Endodermal cell (in vitro differentiated cells): ENCODE measurements at places on chromosomes 1 and 21.

GRCh38 chr1:85148524-85149250 is 52.1 kb downstream of the SYDE2 start:
- DNase-seq = no peak

DNA sequence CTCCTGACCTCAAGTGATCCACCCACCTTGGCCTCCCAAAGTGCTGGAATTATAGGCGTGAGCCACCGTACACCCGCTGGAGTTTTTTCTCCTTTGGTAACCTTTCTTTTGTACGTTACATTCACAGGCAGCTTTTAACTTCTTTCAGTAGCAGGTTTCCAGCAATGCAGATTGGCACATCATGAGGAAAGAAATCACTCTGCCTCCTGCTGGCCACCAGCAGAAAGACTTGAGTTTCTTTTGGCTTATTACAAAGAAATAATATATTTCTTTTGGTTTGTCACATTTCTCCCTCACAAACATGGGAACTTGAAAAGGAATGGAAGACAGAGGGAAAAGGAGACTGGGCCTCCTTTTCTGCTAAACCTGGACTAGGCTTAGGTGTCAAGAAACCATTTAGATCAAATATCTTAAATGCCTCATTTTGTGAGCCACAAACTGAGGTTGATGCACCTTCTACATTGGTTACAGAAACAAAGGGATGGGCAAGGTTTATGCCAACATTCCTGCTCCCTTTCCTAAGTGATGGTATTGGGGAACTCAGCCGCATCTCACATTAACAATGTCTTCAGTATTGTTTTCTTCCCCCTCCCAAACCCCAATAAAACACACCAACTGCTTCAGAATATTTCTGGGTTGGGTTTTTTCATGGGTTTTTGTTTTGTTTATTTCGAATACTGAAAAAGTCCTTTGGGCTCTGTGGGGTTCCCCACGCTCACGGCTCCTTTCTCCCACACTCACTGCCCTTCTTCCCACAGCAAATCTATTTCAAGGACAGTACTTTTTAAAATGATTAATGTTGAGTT is 7.7 kb downstream of the ENSA start:
- DNase-seq = peak; percentile 70

GRCh38 chr1:204331275-204331674 is 28.5 kb downstream of the PLEKHA6 start:
- DNase-seq = no peak

DNA sequence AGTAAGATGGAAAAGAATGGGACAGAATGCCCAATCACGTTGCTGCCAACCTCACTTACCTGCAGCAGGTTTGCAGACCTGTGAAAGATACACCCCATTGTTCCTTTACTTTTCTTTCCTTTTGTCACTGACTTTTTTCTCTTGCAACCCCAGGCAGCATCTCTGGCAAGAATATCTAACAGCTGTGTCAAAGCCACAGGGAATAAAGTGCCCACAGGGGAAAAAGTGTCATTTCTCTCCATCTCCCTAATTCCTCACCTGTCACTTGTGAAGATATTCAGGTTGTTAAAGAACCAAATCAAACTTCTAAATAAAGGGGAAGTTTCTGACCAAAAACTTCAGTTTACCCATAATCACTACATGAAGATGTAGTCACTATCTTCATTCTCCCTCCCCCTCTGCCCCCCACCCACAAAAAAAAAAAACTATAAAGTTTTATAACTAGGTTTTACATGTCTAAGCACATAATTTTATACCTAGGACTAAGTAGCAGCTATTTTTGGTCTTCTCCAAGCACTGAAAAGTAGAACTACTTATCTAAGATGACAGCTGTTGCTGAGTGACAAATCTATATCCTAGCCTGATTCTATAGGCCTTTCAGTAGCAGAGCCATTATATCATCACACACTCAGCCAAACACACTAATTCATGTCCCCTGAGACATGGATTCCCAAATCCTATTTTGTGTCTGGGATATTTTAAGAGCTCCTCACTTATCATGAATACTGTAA is 54.9 kb downstream of the TBX15 start:
- no peak for DNase-seq

DNA sequence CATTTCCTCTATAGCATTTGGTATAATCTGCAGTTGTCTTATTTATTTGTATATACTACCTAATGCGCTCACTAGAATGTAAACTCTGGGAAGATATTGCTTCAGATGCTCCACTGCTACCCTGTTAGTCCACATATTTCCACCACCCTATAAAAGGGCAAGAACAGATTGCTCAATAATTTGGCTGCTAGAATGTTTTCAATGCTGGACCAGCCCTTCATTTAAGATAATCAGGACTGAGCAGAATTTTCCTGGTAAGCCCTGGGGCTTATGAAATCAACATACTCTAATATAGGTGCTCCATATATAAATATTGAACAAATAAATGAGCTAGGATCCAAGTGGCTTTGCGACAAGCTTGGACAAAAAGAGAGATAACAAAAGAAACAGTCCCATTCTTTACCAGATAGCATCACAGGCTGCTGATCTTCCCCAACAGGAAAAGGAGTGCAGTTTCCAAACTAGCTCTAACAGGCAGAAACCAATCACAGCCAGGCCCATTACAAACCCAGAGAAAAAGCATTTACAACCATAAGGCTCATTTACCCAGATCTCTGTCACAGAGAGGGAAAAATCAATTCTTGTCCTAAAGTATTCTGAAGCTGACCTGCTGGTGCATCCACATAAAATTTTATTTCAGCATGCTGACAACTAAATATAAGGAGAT is 8.3 kb downstream of the BCAR3 start:
- no peak for DNase-seq

- DNase-seq = no peak
Measured at GRCh38 chr21:44537930-44538911, 1.8 kb downstream of the KRTAP10-1 start.

GRCh38 chr1:32335535-32335789 is 571 bp downstream of the MARCKSL1 start:
- DNase-seq = no peak

DNA sequence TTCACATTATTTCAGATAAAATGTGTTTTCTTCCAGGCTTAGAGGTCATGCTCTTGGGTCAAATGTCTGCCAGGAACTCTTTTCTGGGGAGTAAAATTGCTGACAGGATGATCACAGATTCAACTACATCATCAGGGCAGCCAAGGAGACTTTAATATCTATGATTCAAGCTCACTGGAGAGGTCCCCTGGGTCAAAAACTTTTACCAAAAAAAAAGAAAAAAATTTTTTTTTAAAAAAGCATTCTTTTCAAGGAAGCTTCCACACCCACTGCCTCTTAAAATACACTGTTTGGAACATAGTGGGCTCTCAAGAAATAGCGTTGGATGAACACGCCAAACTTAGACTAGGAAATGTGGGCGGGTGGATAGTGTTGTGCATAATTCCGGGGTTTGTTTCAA is 81.3 kb downstream of the TIAM1 start:
- DNase-seq = no peak

DNA sequence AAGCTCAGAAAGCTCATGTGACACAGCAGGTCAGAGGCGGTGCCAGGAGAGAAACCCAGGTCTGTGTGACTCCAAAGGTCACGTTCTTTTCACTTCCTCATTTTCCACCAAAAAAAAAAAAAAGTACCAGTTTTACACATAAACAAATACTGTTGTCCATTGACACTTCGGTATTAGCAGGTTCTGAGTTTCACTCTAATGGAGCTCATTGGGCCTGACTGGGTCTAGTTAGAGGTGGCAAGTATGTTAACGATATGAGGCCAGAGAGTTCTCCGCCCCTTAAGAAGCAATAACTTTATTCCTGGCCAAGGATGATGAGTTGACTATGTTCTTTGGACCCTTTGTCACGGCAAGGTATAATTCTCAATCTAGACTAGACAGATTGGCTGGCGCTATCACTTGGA is 30.0 kb upstream of the SDE2 start:
- DNase-seq = no peak

DNA sequence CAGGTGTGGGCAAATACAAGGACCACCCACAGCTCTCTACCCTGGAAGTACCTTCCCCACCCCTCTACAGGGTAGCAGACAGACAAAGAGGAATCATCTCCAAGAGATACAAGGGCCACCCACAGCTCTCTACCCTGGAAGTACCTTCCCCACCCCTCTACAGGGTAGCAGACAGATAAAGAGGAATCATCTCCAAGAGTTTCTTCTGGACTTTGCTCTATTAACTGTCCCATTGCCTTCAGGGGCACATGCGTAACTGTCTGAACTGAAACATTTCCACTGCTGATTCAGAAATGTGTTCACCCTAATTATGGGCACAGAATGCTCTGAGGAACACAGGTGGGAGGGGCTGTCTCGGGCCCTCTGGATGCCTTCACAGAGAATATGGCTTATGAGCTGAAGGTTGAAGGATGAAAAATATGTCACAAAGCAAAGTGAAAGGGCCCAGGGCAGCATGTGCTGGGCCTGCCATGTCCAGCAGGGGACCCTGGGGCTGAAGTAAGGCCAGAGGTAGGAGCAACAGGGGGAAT is 43.9 kb downstream of the ZNF281 start:
- peak; percentile 73 for DNase-seq

- DNase-seq = no peak
Measured at GRCh38 chr1:77831976-77832711, 52.7 kb downstream of the MIGA1 start.

DNA sequence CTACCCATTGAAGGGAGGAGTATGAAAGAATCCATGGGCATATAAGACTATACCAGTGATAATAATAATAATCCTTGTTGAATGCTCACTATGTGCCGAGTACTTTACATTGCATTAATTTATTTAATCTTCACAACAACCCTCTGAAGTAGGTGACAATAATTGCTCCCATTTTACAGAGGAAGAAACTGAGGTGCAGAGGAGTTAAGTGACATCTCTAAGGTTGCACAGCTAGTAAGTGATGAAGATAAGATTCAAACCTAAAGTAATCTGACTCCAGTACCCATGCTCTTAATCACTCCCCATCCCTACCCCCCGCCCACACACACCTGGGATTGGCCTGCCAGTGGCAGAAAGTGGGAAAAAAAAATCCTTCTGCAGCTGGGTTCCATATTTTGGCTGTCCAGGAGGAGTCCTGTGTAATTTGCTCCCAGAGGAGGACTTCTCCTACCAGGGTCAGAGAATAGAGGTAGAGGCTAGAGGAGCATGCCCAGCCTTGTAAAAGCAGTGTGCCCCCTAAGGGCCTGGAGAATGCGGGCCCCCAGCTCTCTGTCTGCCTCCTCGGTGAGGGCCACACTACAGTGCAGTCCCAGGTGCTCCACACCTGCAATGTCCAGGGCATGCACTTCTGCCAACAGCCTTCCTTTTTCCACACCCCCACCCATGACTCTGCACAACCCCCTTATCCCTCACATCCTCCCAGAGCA is 57.8 kb downstream of the TMEM53 start:
- DNase-seq = no peak

GRCh38 chr1:229221106-229222019 is 49.5 kb upstream of the RAB4A start:
- DNase-seq = no peak

GRCh38 chr1:203300441-203301330 is 4.6 kb upstream of the BTG2 start:
- DNase-seq = no peak

DNA sequence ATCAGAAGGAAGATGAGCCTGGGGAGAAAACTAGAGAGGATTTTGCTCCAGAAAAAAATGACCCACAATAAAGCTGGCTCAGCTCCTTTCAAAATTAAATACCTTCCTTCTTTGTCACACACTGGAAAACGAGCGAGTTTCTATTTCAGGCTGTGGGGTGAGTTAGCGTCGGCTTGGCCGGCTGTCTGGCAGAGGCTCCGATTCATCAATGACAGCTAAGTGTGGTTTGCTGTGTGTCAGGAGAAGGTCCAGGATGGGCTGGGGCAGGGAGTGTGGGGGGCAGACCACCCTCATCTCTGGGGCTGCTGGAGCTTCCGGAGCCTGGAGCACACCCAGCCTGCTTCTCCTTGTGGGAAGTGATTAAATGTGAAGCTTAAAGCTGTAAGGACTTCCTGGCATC is 120.2 kb downstream of the ETS2 start:
- DNase-seq = no peak

- no peak for DNase-seq
Measured at GRCh38 chr1:18789246-18789645, 70.2 kb downstream of the TAS1R2 start.

- no peak for DNase-seq
Measured at GRCh38 chr1:103447471-103447870, 78.0 kb upstream of the RNPC3 start.

DNA sequence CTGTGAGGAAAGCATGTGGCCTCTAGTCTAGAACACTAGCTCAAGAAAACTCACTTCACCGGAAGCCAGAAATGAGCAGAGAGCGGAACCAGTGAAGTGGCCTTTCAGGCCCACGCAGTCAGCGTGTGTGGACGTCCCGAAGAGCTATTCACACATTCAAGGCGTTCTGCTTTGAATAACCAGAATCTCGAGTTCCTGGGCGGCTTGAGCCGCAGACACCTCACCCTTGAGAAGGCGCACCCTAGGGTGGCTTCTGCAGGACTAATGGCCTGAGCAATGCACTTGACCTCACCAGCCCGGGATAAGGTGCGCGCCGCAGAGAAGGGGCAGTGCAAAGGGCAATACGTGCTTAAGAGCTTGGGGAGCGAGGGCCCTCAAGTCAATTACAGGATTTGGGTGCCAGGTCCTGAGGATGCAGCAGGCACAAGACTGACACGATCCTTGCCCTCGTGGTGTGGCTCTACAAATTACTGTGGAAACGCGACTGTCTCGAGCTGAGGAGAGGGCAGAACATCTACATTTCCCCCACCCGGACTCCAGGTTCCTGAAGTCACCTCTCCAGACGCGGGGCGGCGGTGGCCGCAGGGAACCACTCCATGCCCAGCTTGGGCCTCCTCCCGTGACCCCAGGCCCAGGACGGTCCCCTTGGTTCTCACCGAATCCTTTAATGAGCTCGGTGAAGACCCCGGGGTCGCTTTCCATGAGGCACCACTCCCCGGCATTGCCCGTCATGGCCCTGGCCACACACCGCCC is 455 bp downstream of the UCHL5 start:
- no peak for DNase-seq

DNA sequence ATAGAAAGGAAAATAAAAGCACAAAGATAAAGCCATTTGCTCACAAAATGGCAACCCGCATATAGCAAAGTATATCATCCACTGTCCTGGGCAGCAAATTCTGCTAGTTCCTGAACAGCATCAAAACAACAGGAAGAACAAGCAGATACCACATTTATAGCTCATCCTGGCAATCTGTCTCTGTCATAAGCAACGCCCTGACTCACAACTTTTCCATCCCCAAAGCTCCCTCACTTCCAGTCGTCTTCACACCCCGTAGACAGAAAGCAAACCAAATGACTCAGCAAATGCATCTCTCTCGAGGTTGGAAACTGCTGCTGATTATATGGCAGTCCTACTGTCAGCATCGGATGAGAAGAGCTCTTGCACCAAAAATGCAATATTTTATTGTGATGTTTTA is 65.8 kb downstream of the AK5 start:
- DNase-seq = no peak

GRCh38 chr1:161200992-161201835 is 953 bp upstream of the NDUFS2 start:
- DNase-seq = peak; percentile 63

DNA sequence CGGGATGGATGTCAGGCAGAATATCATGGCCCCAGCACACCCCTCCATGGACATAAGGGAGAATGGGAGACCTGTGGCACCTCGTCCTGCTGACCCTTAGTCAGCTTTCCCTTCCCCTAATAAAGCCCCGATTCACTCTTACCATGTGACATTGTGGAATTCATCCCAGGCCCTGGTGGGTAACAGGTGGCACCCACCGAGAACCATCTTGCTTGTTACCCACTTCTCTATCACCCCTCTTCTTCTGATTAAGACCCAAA is 32.9 kb downstream of the CSMD2 start:
- DNase-seq = peak; percentile 10

GRCh38 chr1:155649676-155650075 is 38.9 kb downstream of the YY1AP1 start:
- DNase-seq = no peak

GRCh38 chr1:8633741-8634501 is 183.5 kb downstream of the RERE start:
- DNase-seq = no peak
